Cardiac muscle cell (in vitro differentiated cells and primary cell): ENCODE measurements at places on chromosomes 11 and 22.

- DNase-seq, result no peak
These were observed 33.5 kb upstream of the RASL10A start for GRCh38 chr22:29348956-29349355.

GRCh38 chr11:44226945-44227344 lies 83.0 kb downstream of the ALX4 start:
- no peak for DNase-seq

DNA sequence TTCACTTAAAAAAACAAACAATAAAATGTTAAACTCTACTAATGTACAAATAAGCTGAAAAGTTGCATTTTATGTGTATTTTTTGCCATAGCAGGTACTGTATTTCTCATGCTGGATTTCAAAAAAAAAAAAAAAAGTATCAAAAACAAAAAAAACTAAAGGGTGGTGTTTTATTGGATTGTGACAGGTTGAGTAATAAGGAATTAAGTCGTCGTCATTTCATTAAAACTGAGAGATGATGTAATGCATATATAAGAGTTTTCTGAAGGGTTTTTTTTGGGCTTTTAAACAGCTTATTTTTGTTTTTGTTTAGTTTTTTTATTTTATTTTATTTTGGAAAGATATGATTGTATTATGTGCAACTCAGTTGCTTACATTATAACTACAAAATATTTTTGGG lies 10.9 kb upstream of the ADSL start:
- DNase-seq, result no peak

- DNase-seq, result no peak
These were observed 6.4 kb downstream of the RCE1 start for GRCh38 chr11:66849501-66850234.

DNA sequence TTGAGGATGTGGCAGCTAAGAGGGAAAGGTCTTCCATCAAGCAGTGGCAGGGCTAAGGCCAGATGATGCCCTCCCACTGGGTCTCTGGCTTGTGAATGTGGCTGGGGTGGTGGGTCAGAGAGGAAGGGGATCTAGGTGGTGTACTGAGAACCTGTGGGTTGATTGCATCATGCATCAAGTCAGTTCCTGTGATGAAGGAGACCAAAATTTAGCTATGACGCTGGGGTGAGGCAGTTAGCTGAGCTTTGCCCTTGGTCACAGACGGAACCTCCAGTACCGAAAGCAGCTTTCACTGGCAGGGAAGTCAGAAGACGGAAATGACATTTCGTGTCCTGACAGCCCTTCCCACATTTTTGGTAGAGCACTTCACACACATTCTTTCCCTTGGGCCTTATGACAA lies 20.7 kb downstream of the ATG16L2 start:
- DNase-seq, result no peak

DNA sequence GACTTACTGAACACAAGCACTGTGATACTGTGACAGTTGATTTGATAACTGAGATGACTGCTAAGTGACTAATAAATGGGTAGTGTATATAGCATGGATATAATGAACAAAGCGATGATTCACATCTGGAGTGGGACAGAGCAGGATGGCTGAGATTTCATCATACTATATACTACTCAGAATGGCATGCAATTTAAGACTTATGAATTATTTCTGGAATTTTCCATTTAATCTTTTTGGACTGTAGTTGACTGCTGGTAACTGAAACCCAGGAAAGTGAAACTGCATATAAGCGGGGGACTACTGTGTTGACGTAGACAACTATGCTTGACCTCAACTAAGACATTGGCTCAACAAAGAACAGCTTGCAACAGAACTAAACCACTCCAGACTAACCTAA lies 20.0 kb upstream of the NUCB2 start:
- peak; percentile 98 for DNase-seq

- no peak for DNase-seq
These were observed 24.7 kb downstream of the IL10RA start for GRCh38 chr11:118010738-118011461.

DNA sequence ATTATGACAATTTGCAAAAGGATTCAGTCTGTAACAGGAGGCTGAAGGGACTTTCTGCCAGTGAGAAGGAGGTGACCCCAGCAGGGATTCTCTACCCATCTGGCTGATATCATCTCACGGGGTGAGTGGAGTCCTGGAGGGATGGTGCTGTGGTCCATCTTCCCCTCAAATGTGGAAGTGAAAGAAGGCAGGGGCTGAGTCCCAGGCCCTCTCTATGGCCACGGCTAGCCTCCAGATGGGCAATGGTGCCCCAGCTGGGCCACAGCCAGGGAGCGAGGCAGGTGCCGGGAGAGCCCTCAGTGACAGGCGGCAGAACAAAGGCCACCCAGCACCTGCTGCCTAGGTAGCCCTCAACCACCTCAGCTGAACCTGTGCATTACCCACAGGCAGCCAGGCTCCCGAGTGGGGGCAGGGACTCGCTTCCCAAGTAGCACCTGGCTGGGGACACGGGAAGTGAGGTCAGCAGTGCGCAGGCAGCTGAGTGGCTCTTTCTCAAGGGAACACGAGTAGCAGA lies 6.7 kb downstream of the NECTIN1 start:
- no peak for DNase-seq

- DNase-seq, result peak; percentile 89
These were observed 63.2 kb downstream of the GRIA4 start for GRCh38 chr11:105673089-105673488.

- peak; percentile 31 for DNase-seq
These were observed 207.5 kb downstream of the ETS1 start for GRCh38 chr11:128379587-128380580.

- no peak for DNase-seq
These were observed 17.0 kb downstream of the MOGAT2 start for GRCh38 chr11:75734491-75735180.

DNA sequence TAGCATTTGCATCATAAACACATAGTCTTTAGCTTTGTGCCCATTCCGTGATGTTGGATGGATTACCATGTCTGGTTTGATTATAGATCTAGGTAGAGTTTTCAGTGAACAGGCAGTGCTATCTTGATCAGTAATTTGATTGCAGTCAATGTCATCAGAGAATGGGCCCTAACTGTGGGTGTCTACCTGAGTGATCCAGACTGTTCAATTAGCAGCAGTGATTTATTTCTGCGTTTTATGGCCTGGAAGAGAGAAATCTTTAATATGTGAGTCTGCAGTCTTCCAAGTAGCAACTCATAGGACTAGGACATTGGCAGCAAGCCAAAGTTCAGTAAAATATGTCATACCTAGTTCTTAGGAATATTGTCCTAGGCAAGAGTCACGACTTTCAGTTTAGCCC lies 80.3 kb downstream of the CASP12 start:
- DNase-seq, result peak; percentile 15

- DNase-seq, result no peak
These were observed 218.0 kb downstream of the ST3GAL4 start for GRCh38 chr11:126573325-126573978.

GRCh38 chr22:26708256-26709009 lies 51.0 kb downstream of the MIAT start:
- DNase-seq, result no peak

- DNase-seq, result no peak
These were observed 12.8 kb upstream of the ST14 start for GRCh38 chr11:130146796-130147195.

DNA sequence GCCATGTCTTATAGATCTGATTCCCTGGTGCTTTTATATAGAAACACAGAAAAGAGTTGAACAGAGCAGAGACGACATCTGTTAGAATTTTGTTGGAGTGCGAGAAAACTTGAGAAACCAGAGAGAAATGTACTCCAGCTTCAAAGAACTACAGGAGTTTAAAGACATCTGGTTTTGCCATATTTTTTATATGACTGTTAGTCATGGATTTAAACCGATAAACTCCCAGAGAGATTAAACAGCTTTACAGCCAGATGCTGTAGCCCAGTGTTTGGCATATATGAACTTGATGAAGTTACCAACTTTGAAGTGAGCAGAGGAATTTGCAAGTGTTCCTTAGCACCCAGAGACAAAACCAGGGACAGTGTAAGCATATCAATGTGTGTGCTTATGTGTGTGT lies 1083.1 kb downstream of the LRRC4C start:
- DNase-seq, result no peak

GRCh38 chr11:66845143-66845875 lies 2.1 kb downstream of the RCE1 start:
- DNase-seq, result no peak

- no peak for DNase-seq
These were observed 70.1 kb downstream of the ARL14EP start for GRCh38 chr11:30393012-30393411.

- no peak for DNase-seq
These were observed 27.8 kb downstream of the CYTH4 start for GRCh38 chr22:37310075-37310606.

- peak; percentile 32 for DNase-seq
These were observed 55.1 kb downstream of the ARHGEF12 start for GRCh38 chr11:120391292-120391691.

DNA sequence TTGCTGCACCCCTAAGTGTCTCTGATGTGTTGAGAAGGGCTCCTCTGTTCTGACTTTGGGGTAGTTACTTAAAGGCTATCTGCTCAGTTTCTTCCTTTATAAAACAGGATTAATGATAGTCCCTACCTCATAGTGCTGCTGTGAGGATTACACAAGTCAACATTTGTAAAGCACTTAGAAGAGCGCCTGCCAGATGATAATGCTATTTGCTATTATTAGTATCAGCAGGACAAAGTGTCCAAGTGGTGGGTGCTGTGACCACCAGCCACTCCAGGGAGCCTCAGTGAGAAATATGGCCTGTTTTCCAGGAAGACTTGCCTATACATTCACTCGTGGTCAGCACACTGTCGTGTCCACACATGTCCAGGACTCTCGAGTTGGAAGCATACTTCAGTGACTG lies 16.2 kb downstream of the POU2F3 start:
- no peak for DNase-seq

- no peak for DNase-seq
These were observed 39.5 kb upstream of the CUL5 start for GRCh38 chr11:107969219-107969618.

GRCh38 chr22:32589007-32589406 lies 114.4 kb downstream of the FBXO7 start:
- no peak for DNase-seq

DNA sequence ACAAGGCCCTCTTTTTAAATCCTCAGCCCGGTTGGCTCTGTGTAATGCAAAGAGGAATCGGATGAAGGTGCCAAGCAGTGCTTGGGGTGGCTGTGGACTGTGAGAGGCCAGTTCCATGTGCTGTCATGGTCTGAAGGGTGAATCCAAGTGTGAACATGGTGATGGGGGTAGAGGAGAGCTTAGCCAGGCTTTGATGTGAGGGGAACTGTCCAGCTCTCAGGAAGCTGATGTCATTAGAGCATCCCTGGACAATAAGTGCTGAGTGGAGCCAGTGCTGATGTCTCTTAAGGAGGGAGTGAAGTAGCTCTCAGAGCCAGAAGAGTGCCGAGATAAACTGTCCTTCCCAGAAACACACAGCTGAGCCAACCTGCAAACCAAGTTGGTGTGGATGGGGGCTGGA lies 53.6 kb downstream of the NAV2 start:
- DNase-seq, result no peak

DNA sequence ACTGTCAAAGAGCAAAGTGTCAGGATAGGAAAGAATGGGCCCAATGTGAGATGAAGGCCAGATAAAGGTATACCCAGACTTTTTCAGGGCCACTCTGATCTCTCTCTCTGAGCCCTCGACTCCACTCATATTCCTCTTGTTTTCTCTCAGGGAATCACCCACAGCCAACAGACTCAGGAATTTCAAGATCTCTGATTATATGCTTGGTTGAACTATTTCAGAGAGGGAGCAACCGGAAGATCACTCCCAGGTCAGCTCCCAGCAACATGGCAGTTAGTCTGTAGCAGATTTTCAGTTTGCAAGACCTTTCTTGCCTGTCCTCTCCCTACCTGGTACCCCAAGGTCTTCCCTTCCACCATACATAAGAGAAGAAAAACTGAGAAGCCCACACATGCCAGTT lies 102.5 kb downstream of the C11orf58 start:
- no peak for DNase-seq

DNA sequence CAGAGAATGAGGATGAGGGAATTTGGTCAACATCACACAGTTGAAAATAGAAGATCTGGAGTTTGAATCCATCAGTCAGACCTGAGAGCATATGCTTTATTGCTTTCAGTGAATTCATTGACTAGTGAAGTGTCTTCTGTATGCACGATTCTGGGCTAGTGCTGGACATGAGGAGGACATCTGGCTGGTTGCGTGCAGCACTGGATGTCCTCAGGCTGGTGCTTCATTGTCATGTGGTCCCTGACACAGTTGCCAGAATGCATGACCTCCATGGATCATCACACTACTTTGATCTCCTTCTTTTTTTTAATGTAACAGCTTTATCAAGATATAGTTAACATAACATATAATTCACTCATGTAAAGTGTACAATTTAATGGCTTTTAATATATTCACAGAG lies 44.5 kb upstream of the MMP7 start:
- DNase-seq, result no peak

GRCh38 chr22:46331496-46331895 lies 4.0 kb upstream of the TRMU start:
- no peak for DNase-seq

GRCh38 chr11:1916132-1916985 lies 3.1 kb upstream of the TNNT3 start:
- DNase-seq, result no peak

GRCh38 chr11:122808478-122808869 lies 29.8 kb upstream of the CRTAM start:
- peak; percentile 78 for DNase-seq

- DNase-seq, result no peak
These were observed 60.5 kb downstream of the APIP start for GRCh38 chr11:34855754-34856095.

- no peak for DNase-seq
These were observed 22.0 kb upstream of the P2RY6 start for GRCh38 chr11:73249853-73250783.

DNA sequence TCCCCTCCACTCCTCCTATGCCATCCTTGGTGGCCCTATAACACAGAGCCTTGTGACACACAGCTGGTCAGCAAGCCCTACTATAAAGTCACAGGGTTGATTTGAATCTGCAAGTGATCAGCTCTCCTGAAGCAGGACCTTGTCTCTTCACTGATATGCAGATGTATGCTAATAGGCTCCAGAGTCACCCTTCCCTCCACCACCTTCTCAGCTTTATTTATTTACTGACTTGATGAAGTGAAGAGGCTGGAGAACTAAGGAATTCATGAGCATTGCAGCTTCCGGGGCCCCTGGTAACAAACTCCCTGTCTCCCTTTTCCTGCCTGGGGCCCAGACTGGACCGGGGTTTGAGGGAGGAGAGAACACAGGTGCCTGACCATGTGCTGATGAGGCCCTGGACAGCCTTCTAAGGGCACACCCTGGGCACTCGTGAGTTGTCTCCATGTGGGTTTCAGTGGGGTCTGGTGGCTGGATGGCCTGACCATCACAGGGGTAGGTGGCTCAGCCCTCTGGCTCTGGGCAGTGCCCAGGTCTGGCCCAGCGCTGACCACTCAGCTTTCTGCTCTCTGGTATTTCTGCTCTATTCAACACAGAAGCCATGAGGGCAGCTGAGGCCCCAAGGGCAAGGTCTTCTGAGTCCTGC lies 307.5 kb downstream of the NTM start:
- no peak for DNase-seq

GRCh38 chr11:58905011-58905720 lies 34.1 kb upstream of the GLYATL1 start:
- DNase-seq, result peak; percentile 45
